ENCODE measurements at places on chromosomes 3 and 15.

DNA sequence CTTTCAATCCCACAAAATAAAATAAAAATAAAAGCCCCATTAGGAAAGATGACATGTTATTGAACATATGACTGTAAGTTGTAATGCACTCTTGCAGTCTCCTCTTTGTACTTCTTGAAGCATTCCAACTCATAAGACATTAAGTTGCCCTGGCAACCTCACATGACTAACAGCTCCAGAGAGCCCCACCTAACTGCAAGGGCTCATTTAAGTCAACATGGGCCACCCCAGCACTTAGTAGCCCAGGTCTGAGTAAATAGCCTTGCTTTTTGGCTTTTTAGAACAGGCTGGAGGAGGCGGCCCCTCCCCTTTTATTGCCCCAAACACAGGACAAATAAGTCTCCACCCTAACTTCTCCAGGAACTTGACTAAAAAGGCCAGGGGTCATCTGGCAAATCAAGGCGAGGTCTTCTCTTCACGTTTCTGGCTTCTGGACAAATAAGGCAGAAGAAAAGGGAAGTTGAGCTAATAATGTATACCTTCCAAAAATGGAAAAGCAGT lies 135.1 kb downstream of the TMCO5A start:
- peak overlapping the region; percentile 43 for H3K27ac ChIP-seq
- peak; percentile 67 for DNase-seq
- peaks cover 15% of the 10 kb centered on the region for H3K4me1 ChIP-seq
- H3K27me3 ChIP-seq, result no peaks in the 10 kb centered on the region

- no peak for DNase-seq
- H3K4me1 ChIP-seq, result peaks cover 19% of the 10 kb centered on the region
- no peaks in the 10 kb centered on the region for H3K36me3 ChIP-seq
Observed at GRCh38 chr15:101497484-101498034, 8.1 kb upstream of the PCSK6 start.

DNA sequence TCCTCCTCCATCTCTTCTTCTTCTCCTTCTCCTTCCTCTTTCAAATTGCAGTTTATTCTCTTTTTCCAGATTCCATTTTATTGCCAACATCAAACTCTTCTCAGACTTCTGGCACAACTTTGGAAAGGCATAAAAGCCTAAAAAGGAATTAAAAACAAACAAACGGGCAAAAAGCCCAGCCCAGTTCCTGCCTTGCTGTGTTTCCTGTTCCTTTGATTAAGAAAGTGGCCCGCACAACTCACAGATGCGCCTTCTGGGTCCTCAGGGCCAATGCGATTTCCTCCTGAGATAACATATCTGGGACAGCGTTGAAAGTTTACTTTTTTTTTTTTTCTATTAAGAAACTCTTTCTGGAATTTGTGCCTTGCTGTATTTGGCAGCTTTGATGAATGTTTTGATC lies 158.7 kb upstream of the UBE3A start:
- H3K4me1 ChIP-seq, result no peaks in the 10 kb centered on the region
- no peak overlapping the region for H3K27ac ChIP-seq
- H3K27me3 ChIP-seq, result no peaks in the 10 kb centered on the region
- no peaks in the 10 kb centered on the region for H3K36me3 ChIP-seq
- no peak overlapping the region for H3K4me3 ChIP-seq
- DNase-seq, result peak; percentile 12

- H3K36me3 ChIP-seq, result no peaks in the 10 kb centered on the region
- no peaks in the 10 kb centered on the region for H3K27me3 ChIP-seq
- DNase-seq, result no peak
- no peak overlapping the region for H3K4me3 ChIP-seq
Observed at GRCh38 chr3:107124885-107125284, 252.4 kb upstream of the CCDC54 start.

- DNase-seq, result no peak
- H3K4me3 ChIP-seq, result no peak overlapping the region
- no peak overlapping the region for H3K27ac ChIP-seq
- no peaks in the 10 kb centered on the region for H3K27me3 ChIP-seq
Observed at GRCh38 chr3:4684976-4685375, 191.8 kb downstream of the ITPR1 start.

GRCh38 chr3:68025189-68025588 lies 370.8 kb upstream of the SUCLG2 start:
- H3K4me3 ChIP-seq, result no peak overlapping the region
- no peaks in the 10 kb centered on the region for H3K36me3 ChIP-seq
- DNase-seq, result no peak
- no peaks in the 10 kb centered on the region for H3K27me3 ChIP-seq
- no peak overlapping the region for H3K27ac ChIP-seq
